Stimulated activated CD4-positive, alpha-beta T cell treated with anti-CD3 and anti-CD28 coated beads, Interleukin-1b, Interleukin-23, amount 100 ng/mL, for 48 hours (primary cell): ENCODE measurements at places on chromosomes 2 and 18.

DNA sequence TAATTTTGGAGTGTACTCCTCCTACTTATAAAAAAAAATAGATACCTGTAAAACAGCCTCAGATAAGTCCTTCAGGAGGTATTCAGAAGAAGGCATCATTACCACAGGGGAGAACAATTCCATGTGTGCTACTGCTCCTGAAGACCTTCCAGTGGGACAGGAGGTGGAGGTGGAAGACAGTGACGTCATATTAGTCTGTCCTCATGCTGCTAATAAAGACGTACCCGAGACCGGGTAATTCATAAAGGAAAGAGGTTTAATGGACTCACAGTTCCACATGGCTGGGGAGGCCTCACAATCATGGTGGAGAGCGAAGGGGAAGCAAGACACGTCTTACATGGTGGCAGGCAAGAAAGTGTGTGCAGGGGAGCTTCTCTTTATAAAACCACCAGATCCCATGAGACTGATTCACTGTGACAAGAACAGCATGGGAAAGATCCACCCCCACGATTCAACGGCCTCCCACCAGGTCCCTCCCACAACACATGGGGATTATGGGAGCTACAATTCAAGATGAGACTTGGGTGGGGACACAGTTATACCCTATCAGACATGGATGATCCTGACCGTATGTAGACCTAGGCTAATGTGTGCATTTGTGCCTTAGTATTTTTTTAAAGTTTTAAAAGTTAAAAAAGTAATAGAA lies 98.4 kb downstream of the NDUFA10 start:
- no peak for DNase-seq

- DNase-seq: no peak
Observed at GRCh38 chr2:76330865-76331264, 620.1 kb upstream of the GCFC2 start.

GRCh38 chr2:50396298-50396631 lies 635.7 kb downstream of the NRXN1 start:
- DNase-seq: no peak

DNA sequence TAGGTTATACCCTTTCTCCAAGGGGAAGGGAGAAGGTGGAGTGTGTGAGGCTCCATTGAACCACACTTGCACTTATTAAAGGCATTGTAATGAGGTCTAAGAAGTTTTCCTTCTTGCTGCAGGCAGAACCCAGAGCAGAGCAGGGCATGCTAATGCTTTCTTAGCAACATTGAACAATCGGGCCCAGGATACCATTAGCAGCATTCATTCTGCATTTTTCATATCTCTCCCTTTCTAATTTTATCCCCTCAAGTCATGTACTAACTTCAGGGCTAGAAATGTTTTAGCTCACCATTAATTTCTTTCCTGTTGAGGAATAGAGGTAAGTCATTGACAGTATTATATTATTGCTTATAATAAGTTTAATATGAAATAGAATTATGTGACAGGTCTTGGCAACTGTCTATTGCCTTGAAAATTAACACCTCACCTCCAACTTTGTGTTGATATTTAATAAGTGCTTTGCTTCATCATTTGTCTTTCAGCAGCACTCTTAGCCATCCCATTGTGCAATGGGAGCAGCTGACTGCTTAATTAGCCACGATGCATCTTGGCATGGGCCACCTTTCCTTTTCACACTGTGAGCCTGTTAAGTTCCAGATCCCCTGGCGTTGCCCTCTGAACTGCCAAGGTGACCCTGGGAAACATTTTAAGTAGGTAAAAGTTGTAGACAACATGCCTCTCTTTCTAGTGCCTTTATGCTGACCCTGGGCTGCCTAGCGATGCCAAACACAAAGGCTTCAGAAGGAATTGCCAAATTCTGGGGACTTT lies 300.8 kb upstream of the MEX3C start:
- DNase-seq: no peak

GRCh38 chr2:149871091-149871885 lies 283.7 kb upstream of the MMADHC start:
- no peak for DNase-seq

- no peak for DNase-seq
Observed at GRCh38 chr18:6044319-6044718, 149.0 kb upstream of the TMEM200C start.

DNA sequence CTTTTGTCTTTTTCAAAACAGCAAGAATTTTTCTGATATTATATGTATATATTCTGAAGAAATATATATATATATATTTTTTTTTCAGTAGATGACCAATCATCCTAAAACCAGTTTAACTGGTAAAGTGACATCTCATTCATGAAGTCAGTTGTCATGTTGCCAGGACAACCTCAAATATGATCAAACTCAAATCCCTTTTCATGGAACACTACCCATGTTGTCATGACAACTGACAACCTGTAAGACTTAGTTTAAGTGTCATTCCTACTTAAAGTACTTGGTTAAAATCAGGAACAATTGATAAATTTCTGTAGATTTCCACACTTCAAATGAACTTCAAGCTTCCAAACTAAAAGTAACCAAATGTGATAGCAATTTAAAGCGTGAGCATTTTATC lies 101.8 kb upstream of the ERBB4 start:
- no peak for DNase-seq

GRCh38 chr2:182952741-182953450 lies 85.4 kb downstream of the NCKAP1 start:
- DNase-seq: no peak

DNA sequence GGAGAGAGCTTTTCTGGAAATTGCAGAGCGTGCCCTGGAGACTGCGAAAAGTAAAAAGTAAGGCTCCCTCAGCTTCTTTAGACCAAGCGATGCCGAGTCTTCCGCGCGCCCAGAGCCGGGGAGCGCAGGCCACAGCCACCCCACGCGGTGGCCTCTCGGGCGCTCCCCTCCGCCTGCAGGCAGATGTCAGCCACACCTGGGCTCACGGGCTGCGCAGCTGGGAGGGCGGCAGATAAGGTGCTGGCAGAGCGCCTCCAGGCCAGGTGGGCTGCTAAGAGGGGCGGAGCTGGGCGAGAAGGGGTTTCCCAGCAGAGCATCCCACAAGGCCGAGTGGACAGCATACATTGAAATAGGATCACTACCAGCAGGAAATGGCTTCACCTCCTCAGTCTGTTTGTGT lies 81.7 kb downstream of the ARHGEF4 start:
- no peak for DNase-seq

DNA sequence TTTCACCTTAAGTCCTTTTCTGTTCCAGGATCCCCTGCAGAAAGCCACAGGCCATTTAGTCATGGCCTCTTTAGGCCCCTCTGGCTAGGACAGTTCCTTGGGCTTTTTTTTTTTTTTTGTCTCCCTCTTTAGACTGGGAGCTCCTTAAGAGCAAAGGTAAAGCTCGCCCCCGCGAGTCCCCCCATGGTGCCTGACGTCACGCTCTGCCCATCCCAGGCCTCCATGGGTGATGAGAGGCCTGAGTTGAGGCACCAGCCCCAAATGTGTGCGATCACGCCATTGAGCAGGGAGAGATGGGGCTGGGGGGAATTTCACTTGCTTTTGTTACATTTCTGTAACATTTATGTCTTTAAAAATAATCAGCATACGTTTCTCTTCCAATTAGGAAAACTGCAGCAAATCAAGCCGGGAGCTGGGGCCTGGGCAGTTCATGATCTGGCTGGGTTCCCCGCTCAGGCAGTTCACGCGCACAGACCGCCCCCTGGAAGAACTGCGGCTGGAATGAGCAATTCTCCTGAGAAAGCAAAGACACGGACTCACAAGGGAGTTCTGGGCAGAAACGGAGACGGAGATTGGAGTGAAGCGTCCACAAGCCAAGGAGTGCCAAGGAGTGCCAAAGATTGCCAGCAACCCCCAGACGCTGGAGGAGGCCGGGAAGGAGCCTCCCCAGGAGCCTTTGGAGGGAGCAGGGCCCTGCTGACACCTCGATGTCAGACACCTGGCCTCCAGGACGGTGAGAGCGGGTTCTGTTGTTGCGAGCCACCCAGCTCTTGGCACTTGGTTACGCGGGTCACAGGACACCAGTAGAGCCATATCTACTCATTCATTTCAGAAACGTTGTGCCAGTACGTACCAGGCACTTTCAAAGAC lies 108.4 kb upstream of the ODC1 start:
- no peak for DNase-seq

DNA sequence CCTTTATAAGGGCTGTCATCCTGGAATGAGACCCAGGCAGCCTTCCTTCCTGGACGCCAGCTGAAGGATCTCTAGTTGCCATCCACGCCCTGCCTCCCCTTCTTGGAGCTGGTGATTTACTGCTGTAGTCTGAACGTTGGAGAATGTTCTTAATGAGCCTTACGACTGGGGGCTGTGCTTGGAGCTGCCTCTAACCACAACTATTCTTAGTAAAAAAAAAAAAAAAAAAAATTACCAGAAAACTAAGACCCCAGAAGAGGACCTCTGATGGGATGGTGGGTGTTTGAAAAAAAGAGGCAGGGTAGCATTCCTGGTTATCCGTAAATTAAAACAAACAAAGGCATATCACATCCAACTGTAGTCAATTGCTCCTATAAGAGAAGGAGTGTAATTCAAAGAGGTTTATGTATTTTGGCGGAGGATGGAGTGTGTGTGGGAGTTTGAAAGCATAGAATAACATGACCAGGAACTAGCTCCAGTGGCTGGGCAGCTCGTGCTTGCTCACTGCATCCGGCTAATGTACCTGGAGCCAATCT lies 105.4 kb downstream of the QPCT start:
- no peak for DNase-seq

GRCh38 chr18:67151366-67151765 lies 365.2 kb downstream of the DSEL start:
- no peak for DNase-seq

DNA sequence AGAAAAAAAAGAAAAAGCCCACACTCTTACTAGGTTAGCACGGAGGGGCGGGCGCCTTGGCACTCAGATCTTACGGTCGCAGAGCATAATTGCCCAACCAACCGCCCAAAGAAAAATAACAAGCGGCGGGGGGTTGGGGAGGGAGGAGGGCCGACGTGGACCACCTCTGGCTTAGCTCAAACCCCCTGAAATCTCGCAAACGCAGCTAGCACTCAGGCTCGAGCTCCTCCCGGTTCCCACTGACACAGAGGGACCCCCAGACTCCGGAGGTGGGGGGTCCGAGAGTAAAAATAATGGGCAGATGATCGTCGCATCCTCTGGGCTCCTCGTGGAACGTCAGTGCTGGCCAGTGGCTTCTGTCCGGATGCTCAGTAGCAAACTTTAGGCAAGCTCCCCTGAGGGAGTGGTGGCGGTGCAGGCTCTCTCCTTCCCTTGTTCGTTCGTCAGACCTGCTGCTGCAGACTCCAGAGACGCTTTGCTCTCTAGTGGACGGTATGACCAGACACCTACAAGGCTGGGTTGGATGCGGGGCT lies 12.0 kb downstream of the CATIP start:
- no peak for DNase-seq

DNA sequence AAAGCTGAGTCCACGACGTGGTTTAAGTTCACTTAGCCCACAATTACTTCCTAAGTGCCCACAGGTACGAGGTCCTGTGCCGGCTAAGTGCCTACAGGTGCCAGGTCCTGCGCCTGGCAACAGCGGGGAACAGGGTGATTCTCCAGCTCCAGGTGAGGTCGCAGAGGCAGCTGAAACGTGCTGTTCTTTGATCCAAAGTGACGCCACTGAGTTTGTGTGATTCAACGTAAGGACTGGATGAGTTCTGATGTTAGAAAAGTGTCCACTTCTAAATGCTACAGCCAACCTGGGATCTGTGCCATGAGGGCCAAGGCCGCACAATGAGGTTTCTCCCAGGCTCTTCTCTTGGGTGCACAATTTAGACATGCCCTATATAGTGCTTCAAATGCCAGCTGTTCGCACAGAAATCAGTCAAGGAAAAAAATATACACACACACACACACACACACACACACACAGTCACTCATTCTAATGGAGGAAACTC lies 57.5 kb downstream of the NDUFA10 start:
- no peak for DNase-seq

DNA sequence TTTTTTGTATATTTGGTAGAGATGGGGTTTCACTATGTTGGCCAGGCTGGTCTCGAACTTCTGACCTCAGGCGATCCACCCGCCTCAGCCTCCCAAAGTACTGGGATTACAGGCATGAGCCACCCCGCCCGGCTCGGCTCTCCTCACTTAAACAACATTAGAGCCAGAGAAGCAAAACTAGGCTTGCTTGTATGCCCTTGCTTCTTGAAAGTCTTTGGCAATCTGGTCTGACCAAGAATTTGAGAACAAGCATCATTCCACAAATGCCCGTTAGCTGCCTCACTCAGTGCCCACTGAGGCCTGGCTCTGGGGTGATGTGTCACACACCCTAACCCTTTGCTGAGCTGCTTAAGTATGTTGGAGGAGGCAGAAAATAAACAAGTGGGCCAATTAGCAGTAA lies 33.5 kb downstream of the SOWAHC start:
- DNase-seq: no peak

DNA sequence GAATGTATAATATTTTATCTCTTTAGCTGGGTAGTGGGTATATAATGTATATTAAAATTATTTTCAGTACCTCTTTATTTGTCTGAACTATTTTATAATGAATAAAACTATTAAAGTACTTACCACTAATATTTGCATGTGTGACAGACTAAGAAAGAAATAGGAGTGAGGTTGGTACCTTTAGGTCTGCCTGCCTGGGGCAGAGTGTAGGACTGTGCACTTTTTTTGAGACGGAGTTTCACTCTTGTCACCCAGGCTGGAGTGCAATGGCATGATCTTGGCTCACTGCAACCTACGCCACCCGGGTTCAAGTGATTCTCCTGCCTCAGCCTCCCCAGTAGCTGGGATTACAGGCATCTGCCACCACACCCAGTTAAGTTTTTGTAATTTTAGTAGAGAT lies 18.8 kb downstream of the NCOA1 start:
- no peak for DNase-seq

DNA sequence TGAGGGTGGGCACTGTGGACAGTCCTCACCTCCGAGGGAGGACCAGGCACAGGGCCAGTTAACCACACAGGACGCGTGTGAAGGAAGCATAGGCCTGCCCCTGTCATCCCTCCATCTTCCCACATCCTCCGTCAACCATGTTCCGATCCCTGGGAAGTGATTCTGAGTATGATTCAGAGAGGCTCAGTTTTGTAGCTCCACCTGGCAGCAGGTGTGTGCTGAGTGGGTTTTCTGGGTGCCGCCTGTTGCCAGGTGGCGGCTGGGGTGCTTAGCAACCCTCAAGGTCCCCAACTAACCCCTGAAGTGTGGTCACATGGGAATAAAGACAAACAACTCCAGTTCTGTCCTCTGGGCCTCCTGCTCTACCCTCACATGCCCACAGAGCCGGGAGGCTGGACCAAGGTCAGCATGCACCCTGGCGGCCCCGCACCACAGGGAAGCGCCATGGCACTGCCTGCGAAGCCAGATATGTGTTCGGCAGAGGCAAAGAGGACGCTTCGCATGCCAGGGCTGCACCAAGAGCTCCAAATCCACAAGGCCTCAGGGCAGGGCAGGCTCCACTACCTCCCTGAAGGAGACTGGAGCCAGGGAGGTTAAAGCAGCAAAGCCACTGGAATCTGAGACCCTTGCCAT lies 60.0 kb downstream of the ADCY3 start:
- no peak for DNase-seq

- no peak for DNase-seq
Observed at GRCh38 chr18:39685303-39685902, 2119.8 kb upstream of the CELF4 start.

DNA sequence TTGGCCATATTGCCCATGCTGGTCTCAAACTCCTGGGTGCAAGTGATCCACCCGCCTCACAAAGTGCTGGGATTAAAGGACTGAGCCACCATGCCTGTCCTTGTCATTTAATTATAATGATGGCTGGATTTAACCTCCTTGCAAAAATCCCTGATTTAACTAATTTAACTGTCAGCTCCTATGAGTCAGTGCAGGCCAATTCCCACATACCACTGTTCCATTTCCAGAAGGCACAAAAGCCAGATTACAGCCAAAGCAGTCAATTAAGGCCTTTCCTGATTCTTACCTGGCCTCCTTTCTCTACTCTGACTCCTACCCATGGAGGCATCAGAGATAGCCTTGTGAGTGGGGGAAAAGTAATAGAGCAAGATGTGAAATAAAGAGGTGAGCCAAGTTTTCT lies 12.3 kb upstream of the SLC35F5 start:
- DNase-seq: no peak
